Left cardiac atrium (tissue), 4 donors: ENCODE measurements at places on chromosomes 13 and 19.

GRCh38 chr19:10422046-10422461 is 1.7 kb downstream of the PDE4A start:
- DNase-seq: no peak

DNA sequence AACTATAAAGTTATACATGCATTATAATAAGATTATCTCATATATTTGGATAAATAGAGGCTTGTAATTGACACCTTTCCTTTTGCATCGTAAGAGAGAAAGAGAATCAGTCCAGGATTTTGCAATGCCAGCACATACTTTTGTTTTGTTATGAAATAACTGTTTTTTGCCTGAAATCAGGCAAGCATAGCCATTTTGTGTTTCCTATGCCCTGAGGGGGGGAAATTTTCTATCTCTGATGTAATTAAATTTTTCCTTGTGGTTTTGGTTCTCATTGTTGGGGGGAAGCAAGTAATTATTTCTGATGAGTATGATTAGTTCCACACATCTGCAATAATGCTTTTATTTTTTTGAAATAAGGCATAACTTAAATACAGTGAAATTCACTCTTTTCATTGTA is 229.4 kb downstream of the NDFIP2 start:
- no peak for DNase-seq

- no peak for DNase-seq
Observed at GRCh38 chr19:12938779-12939601, 581 bp downstream of the CALR start.

GRCh38 chr19:30106417-30107095 is 164.5 kb downstream of the URI1 start:
- no peak for DNase-seq

DNA sequence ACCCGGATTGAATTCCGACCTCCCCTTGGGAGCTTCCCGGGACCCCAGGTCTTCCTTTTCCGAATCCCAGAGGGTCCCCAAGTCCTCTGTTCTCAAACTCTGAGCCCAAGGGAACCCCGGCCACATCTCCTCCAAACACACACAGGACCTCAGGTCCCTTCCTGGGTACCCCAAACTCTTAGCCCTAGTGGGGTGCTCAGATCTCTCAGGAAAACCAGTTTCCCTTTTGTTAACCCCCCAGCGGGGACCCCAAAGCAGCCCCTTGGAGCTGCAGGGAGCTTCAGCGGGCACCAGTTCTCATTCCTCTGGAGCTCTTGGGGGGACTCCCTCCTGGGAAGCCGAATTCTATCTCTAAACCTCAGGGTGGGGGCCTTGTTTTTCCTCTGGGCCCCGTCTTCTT is 774 bp downstream of the CACNG6 start:
- DNase-seq: no peak

DNA sequence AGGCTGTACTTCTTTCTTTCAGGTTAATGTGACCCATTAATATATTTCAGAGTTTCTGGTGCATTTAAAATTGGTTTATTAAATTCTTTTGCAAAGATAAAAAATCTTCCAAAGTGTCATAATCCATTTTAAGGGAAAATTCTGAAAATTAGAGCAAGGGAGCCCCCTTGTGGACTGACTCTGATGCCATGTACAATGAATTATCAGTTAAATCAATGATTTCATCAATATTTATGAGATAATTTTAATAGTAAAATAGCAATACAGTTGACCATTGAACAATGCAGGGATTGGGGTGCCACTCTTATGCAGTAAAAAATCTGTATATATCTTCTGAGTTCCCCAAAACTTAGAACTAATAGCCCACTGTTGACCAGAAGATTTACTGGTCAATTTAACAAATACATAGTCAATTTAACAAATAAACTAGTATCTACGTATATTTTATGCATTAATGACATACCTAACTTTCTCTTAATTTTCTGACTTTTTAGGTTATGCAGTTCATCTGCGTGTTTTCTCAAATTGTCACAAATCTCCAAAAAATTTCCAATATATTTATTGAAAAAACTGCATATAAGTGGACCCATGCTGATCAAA is 479.1 kb upstream of the MIR17HG start:
- DNase-seq: no peak

DNA sequence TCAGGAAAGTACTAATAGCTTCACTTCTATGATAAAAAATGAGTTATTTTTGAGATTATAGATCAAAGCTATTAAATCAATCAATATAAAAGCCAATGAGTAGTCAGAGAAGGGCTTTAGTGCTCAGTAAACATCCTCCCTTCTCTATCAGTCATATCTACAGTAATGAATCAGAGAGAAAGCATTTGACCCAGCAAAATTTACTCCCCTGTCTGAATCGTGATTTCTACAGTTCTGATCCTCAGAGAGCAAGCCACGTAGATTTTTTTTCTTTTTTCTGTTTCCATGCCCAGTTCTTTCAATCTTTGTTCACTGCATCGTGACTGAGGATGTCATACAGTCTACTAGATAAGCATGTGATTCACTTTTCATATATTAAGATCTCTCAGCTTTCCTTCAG is 16.2 kb upstream of the MBNL2 start:
- no peak for DNase-seq

DNA sequence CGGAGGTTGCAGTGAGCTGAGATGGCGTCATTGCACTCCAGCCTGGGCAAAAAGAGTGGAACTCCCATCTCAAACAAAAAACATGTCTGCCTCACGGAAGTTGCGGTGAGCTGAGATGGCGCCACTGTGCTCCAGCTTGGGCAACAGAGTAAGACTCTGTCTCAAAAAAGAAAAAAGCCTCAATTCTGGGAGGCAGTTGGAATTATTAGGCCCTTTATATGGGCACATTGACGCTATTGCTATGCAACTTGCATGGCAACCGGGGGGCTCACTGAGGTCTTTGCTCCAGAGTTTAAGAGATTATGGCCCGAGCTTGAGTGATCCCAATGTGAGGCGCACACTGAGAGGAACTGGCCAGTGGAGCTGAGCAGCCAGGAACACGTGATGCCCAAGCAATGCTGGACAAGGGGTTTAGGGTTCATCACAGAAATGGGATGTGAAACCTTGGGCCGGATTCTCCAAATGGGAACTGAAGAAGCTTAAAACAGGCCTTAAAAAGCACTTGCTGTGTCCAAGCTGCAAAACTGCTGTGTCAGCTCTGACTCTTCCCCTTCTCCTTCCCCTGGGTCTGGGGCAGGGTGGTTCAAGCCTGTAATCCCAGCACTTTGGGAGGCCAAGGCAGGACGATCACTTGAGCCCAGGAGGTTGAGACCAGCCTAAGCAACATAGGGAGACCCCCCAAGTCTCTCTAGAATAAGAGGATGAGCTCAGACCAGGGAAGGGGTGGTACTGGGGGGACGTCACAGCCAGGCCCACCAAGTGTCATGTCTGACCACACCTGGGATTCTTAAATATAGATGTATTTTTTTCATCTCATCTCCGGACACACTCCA is 2.5 kb downstream of the FTL start:
- DNase-seq: peak; percentile 58

DNA sequence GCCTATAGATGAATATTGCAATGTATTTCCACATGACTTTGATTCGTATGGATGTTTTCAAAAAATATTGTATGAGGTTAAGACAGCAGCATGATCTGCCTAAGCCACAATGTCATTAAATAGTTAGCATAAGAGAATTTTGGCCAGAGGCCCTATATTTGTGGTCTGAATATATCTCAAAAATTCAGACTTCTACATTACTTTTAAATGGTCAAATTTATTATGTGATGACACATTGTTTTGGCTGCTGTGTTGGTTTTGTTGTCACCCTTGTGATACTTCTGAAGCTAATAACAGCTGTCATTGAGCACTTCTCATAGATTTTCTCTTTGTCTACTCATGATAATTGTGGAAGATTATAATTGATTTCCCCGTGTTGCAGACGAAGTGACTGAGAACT is 288.2 kb downstream of the MYO16 start:
- no peak for DNase-seq

DNA sequence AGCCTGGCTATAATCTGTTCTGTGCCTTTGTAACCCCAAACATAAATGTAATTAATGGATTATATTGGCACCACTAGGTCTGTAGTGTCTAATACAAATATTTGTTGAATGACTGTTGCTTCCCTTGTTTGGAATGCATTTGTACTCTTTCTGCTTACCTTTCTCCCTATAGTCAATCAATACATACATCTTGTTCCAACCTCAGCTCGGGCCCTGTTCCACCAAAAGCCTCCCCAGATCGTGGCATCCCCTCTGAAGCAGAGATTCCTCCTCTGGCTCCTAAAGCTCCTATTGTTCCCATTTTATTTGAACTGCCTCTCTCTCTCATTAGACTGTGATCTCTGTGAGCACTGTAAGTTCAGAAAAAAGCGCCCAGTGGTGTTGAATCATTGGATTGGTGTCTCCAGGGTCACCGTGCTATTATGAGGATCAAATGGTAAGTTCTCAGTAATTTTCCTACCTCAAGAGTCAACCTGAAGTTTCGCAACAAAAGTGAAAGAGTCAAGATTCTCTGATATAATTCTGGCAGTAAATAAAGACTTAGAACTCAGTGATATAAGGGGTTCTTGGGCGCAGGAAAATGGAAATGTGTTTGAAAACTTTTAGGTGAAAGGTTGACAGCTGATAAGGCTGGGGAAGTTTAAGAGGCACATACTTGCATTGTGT is 151.5 kb downstream of the KLF5 start:
- no peak for DNase-seq

- no peak for DNase-seq
Observed at GRCh38 chr13:57725480-57725879, 93.9 kb downstream of the PCDH17 start.

- no peak for DNase-seq
Observed at GRCh38 chr19:39064405-39064804, 19.8 kb upstream of the ACP7 start.

- no peak for DNase-seq
Observed at GRCh38 chr13:25377244-25377962, 5.6 kb downstream of the ATP8A2 start.

DNA sequence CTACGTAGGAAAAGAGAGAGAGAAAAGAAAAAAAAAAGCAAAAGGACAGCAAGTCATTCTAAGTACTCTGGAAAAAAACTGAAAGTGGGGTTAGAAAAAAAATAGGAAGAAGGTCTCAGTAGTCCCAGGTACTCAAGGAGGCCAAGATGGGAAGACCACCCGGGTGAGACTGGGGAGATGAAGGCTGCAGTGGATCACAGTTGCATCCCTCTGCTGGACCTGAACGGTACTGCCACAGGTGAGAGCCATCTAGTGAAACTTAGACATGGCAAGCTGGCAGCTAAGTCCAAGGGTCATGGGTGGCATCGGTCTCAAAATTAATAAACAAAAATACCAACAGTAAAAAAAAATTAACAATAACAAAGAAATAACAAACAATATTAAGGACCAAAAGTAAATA is 41.0 kb upstream of the ZNF91 start:
- no peak for DNase-seq

DNA sequence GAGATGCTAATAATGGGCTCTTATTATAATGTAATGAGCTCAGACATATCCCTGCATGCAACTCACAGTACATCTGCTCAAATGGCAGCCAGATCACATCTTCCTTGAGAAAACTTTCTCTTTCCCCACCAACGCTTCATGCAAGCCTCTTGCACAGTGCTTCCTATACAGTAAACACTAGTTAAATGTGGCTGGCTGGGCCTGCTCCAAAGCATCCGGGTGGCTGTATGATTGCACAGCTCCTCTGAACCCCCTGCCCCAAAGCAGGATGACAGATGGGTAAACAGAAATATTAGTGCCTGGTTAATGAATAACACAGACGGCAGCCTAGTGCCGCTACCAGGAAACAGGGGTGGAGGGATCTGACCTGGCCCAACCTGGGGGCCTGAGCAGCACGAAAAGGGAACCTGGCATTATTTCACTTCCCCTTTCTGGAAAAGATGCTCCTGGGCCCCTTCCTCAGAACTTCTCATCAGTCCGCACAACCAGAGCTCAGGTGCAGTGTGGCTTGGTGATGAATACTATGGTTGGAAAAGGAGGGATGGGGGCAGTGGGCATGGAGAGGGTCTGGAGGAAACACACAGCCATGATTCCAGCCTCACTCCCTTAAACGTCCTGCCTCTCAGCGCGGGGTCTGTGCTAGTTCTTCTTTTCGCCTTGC is 10.8 kb downstream of the FFAR2 start:
- DNase-seq: no peak
